Effector memory CD8-positive, alpha-beta T cell (primary cell): ENCODE measurements at places on chromosomes 5 and 9.

GRCh38 chr5:5467737-5468136 is 45.3 kb downstream of the ICE1 start:
- DNase-seq: no peak

DNA sequence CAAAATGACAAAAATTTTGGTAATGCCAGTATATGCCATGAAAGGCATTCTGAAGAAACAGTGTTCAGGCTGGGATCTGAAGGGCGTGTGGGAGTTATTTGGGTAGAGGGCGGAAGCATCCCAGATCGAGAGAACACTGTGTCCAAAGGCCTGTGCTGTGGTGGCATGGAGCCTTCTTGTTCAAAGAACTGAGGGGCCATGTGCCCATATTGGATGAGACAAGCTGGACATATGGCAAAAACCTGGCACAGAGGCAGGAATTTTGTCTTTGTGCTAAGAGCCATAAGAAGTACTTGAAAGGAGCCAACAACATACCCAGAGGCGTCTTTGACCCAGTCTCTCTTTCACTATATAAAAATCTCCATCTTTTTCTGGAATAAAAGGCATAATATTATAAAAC is 128.0 kb downstream of the SYK start:
- DNase-seq: no peak

- no peak for DNase-seq
These were observed 13.6 kb downstream of the SLF1 start for GRCh38 chr5:94632024-94632423.

DNA sequence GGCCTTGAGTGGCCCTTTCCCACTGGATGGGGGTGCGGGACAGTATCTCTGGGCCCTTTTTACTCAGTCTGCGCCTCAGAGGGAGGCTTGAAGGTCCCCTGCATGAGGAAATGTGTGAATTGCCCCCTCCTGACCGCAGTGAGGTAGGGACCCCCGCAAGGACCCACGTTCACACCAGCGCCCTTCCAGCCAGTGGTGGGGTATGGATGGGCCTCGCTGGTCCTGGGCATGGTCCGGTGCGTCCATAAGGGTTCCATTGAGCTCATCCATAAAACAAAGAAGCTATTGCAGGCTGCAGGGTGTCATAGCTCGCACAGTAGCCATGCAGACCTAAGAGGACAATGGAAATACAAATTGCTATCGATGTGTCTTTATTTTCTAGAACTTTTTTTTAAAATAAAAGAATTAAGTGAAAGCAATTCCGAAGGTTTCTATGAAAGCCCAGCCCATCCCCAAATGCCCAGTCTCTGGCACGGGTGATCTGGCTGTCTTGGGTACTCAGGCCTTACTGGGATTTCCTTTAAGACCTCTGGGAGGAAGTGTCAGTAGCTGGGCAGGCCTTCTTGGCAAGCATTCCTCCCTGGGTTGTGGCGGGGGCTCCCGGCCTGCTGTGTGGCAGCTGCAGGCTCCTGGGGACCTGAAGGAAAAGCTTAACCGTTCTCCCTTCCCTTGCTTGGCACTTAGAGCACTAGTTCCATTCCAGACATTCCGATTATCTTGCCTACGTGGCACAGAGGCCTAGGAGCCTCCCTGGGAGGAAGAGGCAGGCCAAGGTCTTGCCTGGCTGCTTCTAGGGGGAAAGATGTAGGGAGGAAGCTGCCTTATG is 1.5 kb upstream of the SEMA5A start:
- DNase-seq: no peak

DNA sequence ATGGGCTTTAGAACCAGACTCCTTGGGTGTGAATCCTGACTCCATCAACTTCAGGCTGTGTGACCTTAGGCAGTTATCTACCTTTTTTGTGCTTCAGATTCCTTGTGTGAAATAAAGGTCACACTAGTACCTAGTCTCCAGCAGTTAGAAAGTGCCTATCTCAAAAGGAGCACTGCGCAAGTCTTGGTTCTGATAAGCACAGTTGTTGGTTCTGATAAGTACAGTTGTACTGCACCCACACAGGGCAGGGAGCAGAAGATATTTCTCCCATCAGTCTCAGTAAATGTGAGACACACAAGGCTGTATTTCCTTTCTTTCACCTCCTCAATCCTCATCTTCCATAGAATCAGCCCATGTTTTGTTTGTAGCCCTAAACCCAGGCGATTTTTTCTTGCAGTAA is 116.6 kb upstream of the DPYSL3 start:
- no peak for DNase-seq

GRCh38 chr9:34999576-34999975 is 10.0 kb downstream of the DNAJB5 start:
- DNase-seq: no peak

- no peak for DNase-seq
These were observed 49.1 kb downstream of the HOMER1 start for GRCh38 chr5:79464695-79465332.

DNA sequence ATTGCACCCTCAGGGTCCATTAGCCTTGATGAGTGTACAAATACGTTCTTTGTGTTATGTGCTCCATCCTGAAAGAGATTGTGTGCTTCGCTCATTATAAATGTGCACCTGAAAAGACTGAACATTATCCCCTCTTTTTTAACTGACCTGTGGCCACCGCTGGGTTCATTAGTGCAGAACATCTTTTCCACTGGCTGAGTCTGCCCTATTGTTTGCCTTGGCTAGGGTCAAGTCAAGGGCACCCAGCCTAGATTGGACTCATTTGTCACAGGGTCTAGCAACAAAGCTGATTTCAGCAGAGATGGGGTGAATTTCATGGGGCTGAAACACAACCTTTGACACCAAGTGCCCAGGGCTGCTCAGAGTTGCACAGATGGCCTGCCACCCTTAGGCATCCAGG is 764.1 kb upstream of the ARRDC3 start:
- no peak for DNase-seq

GRCh38 chr5:8491254-8491653 is 622.3 kb downstream of the MTRR start:
- DNase-seq: no peak

- no peak for DNase-seq
These were observed 1609.7 kb upstream of the CDH9 start for GRCh38 chr5:28648108-28648507.

- no peak for DNase-seq
These were observed 45.2 kb upstream of the GLIPR2 start for GRCh38 chr9:36091026-36091953.

DNA sequence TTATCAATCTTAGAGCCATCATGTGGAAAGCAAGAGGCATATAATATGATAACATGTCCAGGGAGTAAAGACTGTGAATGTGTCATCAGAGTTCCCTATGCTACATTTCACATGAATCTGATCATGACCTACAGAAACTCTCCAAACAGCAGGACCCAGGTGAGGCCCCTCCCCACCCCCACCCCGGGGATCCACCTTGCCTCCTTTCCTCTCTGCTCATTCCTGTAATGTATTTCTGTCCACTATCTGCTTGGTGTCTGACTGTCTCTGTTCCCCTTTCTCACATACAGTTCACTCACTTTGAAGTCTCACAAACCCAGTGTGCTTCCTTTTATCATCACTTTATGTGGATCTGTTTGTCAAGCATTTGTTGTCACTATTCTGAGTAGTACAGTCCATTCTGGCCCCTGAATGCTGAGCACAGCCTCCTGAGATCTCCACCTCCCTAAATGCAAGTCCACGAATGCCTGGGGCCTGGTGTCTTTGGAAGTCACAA is 76.4 kb upstream of the SMARCA2 start:
- DNase-seq: no peak

DNA sequence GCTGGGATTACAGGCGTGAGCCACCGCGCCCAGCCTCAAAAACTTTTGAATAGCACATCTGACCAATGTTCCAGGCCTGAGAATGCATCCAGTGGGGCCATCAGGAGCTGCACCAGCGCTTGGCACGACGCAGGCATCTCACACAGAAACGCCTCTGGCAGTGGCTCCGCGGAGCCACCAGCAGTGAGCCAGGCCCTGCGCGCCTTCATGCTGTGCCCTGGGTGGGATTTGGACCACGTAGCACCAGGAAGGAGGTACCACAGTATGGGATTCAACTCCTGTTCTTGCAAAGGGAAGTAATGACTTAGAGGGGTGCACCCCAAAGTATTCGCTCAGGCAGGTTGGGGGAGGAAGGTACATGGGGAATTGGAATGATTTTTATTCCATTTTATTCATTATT is 3.0 kb downstream of the CCDC187 start:
- no peak for DNase-seq

- DNase-seq: no peak
These were observed 134.6 kb upstream of the ASTN2 start for GRCh38 chr9:117549444-117549843.

DNA sequence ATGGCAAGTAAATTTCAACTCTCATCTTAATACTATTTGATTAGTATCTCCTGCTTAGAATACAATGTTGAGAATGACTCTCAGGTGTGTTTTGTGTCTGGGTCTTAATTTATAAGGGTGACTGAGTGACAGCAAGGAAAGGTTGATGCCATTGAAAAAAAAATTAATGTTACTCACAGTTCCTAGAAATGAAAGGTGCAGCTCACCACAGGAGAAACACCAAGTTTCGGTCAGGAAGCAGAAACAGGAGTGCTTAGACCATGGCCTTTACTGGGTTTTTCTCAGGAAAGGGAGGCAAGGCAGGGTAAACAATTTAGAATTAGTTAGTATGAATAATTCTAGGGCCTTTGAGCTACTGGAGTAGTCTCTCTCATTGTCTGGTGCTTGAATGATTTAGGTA is 159.2 kb upstream of the C9orf72 start:
- no peak for DNase-seq

DNA sequence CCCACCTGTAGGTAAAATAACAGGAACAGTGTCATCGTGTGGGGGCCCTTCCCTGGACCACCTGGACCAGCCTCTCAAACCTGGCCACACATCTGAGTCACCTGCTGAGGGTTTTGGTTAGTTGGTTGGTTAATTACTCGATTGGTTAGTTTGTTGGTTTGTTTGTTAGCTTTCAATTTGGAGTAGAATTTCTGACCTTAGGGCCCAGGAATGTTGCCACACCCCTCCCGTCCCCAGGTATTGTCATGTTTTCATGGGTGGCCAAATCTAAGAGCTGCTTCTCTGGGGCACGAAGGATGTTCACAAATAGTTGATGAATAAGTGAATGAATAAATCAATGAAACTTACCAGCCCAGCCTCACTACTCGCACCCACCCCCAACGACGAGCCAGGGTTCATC is 21.9 kb downstream of the NTNG2 start:
- no peak for DNase-seq

- no peak for DNase-seq
These were observed 1.7 kb downstream of the FOXD1 start for GRCh38 chr5:73446631-73447529.

- peak; percentile 29 for DNase-seq
These were observed 216.2 kb upstream of the CLINT1 start for GRCh38 chr5:158074992-158075769.

DNA sequence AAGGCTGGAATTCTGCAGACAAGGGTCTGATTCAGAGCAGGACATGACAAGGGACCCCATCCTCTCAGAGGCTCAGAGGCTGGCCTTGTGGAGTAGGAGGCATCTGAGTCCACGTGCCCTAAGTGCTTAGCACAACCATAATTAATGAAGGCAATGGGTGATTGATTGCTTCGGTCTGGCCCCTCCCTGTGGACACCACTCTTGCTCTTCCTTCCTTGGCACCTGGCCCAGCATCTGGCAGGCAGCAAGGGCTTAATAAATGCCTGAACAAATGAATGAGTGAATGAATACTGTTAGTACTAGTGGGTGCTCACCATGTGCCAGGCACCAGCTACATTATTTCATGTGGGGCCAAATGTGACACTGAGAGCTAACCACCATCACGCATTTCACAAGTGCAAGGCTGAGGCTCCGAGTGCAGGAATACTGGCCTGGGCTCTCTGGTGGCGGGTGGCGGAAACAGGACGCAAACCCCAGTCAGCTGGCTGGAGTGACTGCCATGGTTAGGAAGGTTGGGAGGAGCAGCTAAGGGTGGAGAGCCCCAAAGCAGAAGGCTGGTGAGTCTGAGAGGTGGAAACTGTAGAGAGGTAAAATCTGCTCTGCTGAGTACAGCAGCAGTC is 53.6 kb downstream of the ASS1 start:
- no peak for DNase-seq

GRCh38 chr9:92563116-92564100 is 27.6 kb upstream of the ECM2 start:
- no peak for DNase-seq

GRCh38 chr5:62211405-62211804 is 94.6 kb upstream of the KIF2A start:
- DNase-seq: no peak

- DNase-seq: peak; percentile 16
These were observed 47.3 kb upstream of the SUB1 start for GRCh38 chr5:32538031-32538547.

DNA sequence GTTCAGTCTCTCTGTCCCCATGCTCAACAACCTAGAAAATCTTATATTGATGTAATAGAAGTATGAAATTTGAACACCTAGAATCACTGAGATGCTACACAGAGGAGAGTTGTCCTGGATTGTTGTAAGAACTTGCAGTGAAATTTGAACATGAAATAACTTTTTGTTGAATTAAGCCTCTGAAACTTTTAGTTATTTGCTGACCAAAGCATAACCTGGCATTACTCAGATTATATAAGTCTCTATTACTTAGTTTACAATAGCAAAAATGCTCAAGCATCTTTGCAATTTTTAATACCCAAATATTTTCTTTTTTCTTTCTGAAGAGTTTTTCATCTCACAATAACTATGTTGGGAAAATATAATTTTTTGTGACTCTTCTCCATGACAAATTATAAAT is 630.7 kb upstream of the ACO1 start:
- DNase-seq: no peak

DNA sequence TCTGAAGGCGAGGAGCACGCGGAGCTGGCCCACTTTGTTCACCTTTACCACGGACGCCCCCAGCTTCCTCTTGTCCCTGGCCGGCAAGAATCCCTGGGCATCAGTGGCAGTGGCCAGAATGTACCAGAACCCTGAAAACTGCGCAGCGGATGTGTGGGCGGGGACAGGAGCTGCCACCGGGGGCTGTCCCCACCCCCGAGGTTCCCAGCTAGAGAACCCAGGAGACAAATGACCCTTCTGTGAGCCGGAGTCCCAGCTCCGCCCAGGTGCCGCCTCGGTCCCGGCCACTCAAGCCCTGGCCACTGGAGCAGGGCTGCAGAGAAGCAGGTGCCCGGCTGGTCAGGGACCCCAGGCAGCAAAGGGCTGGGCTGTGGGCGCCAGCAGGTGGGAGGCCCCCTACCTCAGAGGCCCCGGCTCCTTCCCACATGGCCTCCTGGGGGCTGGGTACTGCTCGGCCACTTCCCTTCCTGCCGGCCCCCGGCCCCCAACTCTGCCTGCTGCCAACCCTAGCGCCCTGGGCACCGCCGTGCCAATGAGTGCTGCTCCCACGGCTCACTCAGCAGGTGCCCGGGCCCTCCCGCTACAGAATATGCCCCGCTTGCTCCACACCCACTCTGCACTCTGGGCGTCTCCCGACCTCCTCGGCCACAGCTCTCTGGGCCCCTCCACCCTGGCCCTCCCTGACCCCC is 713 bp downstream of the LCN10 start:
- DNase-seq: no peak

- DNase-seq: no peak
These were observed 42.5 kb upstream of the GADD45G start for GRCh38 chr9:89562186-89562814.

- DNase-seq: no peak
These were observed 55.4 kb upstream of the PPARGC1B start for GRCh38 chr5:149674686-149675085.

- DNase-seq: no peak
These were observed 84.5 kb downstream of the UBAP2 start for GRCh38 chr9:33964086-33964768.

- no peak for DNase-seq
These were observed 175.3 kb upstream of the ZNF608 start for GRCh38 chr5:124921694-124922093.
